Fibroblast of skin of left quadriceps (primary cell): ENCODE measurements at places on chromosomes 11 and 22.

DNA sequence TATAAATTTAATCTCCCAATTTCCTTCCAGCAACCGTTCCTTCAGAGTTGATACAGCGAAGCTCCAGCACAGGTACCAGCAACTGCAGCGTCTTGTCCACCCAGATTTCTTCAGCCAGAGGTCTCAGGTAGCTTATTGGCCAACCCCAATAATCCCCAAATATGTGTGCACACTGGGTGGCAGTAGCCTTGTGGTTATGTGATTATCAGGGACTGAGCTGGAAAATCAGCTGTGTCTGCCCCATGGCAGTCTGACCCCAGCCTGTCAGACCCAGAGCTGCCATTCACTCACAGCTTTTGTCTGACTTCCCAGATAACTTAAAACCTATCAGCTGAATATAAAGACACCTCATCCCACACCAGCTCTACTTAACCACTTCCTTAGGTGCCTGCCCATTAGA, 2.0 kb downstream of the HSCB start:
- no peak for DNase-seq

GRCh38 chr11:95148406-95148805, 58.8 kb downstream of the ENDOD1 start:
- no peak for DNase-seq

GRCh38 chr11:76323804-76324203, 57.1 kb downstream of the THAP12 start:
- DNase-seq: no peak

- DNase-seq: no peak
Measured at GRCh38 chr11:45022294-45023064, 71.8 kb upstream of the TP53I11 start.

- DNase-seq: no peak
Measured at GRCh38 chr22:32761251-32761903, 40.1 kb upstream of the TIMP3 start.

DNA sequence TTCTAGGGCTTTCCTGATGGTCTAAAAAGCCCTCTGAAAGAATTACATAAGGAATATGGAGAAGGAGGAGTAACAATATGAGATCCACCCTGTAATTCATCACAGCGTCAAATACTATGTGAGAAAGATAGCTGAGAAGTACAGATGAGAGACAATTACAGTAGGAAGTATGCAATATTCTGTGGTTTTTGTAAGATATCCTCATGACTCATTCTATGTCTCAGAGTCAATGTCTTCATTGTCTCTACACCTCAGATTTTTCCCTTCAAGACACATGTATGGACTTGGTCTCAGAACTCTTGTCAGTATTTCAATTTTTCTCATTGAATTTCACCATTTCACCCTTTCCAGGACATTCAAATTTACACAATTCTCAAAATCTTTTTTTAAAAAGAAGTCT, 343.3 kb upstream of the CTSC start:
- DNase-seq: peak; percentile 2

DNA sequence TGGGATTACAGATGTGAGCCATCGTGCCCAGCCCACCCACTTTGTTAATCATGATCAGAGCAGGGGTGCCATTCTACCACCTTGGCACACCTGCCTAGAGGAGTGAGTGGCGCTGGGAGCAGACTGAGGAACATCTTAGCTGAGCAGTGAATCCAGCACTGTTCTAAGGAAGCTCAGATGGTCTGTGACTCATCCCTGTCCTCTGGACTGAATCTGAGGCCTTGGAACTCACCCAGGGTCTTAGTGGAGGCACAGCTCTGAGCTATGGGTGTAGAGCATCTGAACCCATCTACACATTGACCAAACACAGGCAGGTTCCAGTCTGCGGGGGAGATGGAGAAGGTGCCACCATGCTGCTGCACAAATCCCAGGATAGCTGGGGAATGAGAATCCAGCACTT, 14.9 kb downstream of the PGAP2 start:
- peak; percentile 33 for DNase-seq

GRCh38 chr22:46953968-46954765, 191.7 kb downstream of the TBC1D22A start:
- no peak for DNase-seq

DNA sequence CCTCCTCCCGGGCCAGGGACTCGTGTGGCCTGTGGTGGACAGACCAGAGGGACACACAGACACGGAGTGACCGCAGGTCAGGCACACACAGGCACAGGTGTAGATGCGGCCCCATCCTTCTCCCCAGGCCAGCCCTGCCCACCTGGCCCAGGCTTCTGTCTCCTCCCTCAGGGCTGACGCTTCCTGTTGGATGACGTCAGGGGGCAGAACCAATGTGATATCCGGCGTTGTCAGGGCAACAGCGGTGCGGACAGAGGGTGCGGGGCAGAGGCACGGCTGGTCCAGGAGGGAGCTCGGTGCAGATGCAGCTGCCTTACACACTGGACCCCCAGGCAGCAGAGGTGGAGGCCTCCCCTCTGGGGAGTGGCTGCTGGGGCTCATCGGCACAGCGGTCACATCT, 2.9 kb upstream of the TUBGCP6 start:
- DNase-seq: no peak

- peak; percentile 74 for DNase-seq
Measured at GRCh38 chr11:12174477-12175143, 64.2 kb downstream of the MICAL2 start.

- DNase-seq: no peak
Measured at GRCh38 chr11:125408311-125408711, 87.8 kb downstream of the FEZ1 start.

GRCh38 chr11:35477901-35478300, 47.5 kb downstream of the PAMR1 start:
- DNase-seq: no peak

DNA sequence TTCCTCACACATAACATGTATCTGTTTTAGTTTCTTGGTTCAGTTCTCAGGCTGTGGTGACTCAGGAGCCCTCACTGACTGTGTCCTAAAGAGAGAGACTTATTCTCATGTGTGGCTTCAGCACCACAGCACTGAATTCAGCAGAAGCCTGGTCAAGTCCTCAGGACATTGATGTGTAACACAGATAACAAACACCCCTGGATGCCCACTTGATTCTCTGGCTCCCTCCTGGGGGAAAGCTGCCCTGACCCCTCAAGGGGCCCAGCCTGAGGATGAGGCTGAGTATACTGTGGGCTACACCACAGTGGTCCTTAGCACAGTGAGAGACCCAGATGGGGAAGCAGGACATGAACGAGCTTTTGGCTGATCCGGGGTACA, 87.2 kb upstream of the VPREB1 start:
- DNase-seq: no peak

- DNase-seq: no peak
Measured at GRCh38 chr11:58046231-58046630, 15.5 kb downstream of the OR6Q1 start.

- no peak for DNase-seq
Measured at GRCh38 chr11:73359930-73360742, 16.1 kb upstream of the RELT start.
